ENCODE measurements at places on chromosomes 16 and 17. TPM values are rescaled to one million over a fixed set of nuclear protein-coding genes. Genes with fewer than 3 reads are reported as not detected.

DNA sequence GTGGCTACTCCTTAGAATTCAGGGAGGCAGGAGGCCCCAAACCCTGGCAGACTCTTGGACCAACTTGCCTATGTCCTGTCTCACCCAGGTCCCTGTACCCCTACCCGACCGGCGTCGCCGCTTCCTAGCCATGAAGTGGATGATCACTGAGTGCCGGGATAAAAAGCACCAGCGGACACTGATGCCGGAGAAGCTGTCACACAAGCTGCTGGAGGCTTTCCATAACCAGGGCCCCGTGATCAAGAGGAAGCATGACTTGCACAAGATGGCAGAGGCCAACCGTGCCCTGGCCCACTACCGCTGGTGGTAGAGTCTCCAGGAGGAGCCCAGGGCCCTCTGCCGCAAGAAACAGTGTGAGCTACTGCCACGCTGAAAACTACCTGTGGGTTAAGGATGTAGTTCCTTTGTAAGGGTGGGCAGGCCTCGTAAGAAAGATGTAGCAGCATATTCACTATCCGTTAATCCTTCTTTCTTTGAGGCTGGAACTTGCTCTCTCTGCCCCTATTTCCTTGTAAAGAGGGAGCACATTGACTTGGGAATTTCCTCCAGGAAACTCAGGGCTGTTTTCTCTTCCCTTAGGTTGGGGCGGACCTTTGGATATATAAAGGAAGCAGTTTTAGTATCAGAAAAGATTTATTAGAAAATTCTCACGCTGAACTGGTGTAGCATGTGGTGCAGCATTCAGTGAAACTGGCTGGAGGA, 4.1 kb downstream of the MRPS7 start:
- no peak for DNase-seq

The CCL23 gene
- total RNA-seq = not detected

- DNase-seq = no peak
Measured at GRCh38 chr17:48357779-48358602, 72.0 kb downstream of the SKAP1 start.

DNA sequence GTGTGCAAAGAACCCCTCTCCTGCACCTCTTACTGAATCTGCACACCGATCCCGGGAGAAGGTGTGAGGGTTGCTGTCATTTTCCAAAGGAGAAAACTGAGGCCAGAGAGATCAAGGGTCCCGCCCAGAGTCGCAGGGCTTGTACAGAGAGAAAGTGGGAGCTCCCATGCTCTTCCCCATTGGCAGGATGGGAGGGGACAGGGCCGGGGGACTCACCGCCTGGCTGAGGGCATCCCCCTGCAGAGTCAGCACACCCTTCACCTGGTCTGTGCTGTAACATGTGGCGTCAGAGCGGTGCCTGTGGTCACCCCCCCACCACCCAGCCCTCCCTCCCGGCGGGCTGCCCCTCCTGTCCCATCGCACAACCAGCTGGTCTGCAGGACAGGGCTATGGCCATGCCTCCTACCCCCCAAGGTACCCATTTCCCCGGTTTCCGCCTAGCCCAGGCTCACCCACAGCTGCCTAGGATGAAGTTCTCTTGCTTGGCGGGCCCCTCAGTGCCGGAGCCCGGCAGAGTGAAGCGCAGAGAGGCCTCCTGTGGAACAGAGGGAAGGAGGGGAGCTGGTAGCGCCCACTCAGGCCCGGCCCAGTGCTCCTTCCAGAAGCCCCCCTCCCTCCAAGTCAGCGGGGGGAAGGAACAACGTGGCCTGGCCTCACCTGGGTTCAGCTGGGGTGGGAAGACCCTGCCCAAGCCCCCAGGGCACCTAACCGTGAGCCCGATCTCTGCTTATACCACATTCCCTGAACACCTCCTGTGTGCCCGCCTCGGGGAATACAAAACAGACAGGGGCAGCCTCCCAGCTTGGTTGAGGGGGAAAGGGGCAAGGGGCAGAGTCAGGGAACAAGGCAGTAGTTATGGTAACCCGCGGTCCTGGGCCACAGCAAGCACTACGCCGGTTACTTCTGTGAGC, 1.1 kb downstream of the ROGDI start:
- DNase-seq = no peak

DNA sequence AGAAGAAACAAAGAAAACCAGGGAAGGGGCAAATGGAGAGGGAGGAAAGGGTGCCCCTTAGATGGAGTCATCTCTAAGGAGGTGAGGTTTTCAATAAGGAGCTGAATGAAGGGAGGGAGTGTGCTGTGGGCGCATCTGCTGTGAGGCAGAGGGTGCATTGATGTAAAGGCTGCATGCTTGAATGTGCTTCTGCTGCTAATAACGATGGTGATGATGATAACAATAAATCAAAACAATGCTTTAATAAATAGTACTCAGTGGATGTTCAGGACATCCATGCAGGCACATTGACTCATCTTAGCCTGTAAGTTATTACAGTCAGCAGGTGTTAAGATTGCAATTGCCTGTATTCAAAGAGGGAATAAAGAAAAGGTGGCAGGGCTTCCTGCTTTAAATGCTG, 87.8 kb downstream of the SHISA6 start:
- DNase-seq = no peak

- DNase-seq = peak; percentile 87
Measured at GRCh38 chr16:27374804-27375425, 27.1 kb upstream of the IL21R start.

DNA sequence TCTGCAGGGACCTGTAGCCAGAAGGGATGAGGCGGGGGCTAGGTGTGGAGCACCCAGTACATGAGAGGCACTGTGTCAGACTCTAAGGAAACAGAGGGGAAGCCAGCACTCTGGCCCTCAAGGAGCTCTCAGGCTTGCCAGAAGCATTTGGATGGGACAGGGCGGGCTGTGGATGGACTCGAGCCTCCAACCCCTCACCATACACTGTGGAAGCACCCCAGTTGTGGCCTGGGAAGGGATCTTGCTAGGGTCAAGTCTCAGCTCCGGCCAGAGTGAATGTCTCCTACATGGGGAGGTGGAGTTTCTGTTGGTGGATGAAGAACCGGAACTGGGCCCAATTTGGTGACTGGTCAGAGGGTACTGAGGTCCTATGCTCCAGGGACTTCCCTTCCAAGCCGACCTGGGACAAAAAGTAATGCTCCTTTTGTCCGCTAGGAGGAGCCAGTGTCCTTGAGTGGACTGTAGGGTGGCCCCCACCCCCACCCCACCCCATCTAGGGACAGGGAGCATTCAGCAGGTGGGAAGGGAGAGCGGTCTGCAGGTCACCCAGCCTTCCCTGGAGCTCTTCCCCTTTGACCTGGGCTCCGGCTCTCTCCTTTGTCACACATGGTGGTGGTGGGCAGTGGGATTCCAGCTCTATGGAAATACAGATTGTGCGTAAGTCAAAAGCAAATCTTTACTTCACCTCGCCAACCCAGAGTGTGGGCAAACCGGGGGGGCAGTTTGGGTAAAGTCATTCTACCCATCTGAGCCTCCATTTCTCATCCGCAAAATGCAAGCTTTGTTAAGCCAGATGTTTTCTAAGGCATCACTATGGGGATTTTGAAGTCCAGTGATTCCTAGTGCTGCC, 20.4 kb upstream of the PHB1 start:
- peak; percentile 47 for DNase-seq

The CISD3 gene
- total RNA-seq = 3.2 TPM

GRCh38 chr17:36533935-36534839, 481 bp downstream of the MYO19 start:
- peak; percentile 73 for DNase-seq
